ENCODE measurements at places on chromosomes 2 and 18.
A peak's percentile ranks its signal among the peaks of the same experiment; 100 is the strongest.

DNA sequence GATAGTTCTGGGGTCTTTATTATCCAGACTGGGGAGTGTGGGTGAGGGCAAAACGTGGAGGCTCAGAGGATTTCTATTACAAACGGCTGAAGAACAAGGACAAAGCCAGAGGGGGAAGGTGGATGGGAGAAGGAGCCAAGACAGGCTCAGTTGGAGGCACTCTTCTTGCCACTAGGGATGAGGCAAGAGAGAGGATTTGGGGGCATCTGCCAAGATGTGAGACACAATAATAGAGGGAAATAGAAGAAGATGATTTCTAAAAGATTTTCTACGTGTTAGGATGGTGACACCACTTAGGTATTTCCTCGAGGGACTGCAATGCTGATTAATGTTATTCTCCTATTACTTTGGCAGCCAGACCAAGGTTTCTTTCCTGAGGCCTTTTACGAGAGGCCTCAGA, 71.8 kb downstream of the APOB start:
- DNase-seq: no peak

- no peak for DNase-seq
Measured at GRCh38 chr2:101956465-101957438, 35.0 kb upstream of the IL1R2 start.

GRCh38 chr2:160512491-160512890, 18.9 kb upstream of the RBMS1 start:
- DNase-seq: no peak

DNA sequence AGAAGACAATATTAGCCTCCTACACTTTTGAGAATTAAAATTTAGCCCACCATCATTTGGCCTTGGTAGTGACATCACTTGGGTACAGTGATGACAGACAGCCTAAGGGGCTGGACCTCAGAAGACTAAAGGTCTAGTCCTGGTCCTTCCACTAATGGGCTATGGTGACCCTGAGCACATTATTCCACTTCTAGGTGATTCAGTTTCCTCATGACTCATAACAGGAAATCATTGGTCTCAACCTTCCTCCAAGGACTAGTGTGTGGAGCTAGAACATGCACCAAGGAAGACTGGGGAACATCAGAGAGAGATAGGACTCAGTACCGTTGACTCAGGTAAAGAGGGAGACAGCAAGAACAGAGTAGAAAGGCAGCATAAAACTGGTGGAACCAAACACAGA, 64.0 kb downstream of the TFCP2L1 start:
- DNase-seq: no peak

- DNase-seq: peak; percentile 44
Measured at GRCh38 chr2:201432038-201432620, 19.1 kb downstream of the TRAK2 start.

DNA sequence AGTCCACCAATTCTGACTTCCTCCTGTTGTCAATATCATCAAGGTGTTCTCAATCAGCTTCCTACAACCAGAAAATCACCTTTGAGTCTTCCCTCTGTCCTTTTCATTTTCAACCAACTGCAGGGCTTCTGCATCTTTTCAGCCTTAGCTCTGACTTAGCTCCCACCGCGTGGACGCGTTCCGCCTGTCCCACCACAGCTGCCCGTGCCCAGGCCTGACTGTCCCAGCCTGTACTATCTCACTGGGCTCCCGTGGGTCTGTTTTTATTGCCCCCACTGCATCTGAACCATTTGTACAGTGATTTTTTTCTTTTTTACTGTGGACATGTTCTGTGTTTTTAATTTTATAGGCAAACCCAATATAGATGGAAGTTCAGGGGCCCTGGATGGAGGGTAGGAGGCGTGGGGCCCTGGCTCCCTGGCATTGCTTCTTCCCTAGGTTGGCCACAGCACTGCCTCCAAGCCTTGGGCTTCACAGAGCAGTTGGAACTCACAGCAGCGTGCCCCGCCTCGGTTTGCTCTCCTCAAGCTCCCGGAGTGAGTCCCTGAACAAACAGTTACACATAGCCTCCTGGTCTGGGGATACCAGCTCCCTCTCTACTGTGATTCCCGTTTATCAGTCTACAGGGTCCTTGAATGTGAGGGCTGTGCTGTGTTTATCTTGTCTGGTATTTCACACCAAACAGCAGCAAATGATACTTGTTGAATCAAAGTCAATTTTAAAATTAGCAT, 280.6 kb upstream of the PXDN start:
- DNase-seq: no peak

DNA sequence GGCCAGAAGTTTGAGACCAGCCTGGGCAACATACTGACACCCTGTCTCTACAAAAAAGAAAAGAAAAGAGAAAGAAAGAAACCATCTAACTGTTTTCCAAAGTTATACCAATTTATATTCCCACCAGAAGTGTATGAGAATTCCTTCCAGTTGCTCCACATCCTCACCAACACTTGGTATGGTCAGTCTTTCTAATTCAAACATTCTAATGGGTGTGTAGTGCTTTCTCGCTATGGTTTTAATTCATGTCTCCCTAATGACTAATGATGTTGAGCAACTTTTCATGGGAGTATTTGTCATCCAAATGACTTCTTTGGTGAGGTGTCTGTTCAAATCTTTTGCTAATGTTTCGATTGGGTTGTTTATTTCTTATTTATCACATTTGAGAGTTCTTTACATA, 10.5 kb upstream of the B3GNT7 start:
- DNase-seq: no peak

GRCh38 chr2:8693157-8693821, 11.4 kb downstream of the ID2 start:
- no peak for DNase-seq

All from frontal cortex (tissue), 4 donors.